ENCODE measurements at places on chromosomes 3 and 15.

- DNase-seq, result peak; percentile 83
Observed at GRCh38 chr3:157081626-157082210, 78.2 kb downstream of the CCNL1 start.

DNA sequence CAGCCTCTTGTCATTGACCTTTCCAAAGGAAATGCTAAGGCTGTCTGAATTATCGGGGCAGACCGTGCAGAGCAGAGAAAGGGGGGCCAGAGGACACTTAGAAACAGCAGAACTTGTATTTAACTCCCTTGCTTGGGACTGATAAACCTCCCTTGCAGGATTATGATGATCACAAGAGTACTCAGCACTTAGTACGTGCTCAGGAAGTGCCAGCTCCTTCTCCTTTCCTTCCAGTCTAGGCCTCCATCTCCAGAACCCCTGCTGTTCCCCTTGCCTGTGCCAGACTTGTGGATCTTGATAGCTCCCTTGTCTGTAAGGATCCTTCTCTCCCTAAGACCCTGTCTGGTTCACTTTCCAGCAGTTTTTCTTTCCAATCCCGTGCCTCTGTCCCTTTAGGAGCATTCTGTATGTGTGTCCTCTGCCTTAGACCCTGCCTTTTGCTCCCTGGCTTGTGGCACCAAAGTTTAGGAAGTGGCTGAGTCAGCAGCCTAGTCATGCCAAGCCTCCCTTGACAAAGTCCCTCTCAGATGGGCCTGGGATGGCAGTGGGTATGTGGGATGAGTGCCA, 747 bp downstream of the SORD start:
- peak; percentile 9 for DNase-seq

DNA sequence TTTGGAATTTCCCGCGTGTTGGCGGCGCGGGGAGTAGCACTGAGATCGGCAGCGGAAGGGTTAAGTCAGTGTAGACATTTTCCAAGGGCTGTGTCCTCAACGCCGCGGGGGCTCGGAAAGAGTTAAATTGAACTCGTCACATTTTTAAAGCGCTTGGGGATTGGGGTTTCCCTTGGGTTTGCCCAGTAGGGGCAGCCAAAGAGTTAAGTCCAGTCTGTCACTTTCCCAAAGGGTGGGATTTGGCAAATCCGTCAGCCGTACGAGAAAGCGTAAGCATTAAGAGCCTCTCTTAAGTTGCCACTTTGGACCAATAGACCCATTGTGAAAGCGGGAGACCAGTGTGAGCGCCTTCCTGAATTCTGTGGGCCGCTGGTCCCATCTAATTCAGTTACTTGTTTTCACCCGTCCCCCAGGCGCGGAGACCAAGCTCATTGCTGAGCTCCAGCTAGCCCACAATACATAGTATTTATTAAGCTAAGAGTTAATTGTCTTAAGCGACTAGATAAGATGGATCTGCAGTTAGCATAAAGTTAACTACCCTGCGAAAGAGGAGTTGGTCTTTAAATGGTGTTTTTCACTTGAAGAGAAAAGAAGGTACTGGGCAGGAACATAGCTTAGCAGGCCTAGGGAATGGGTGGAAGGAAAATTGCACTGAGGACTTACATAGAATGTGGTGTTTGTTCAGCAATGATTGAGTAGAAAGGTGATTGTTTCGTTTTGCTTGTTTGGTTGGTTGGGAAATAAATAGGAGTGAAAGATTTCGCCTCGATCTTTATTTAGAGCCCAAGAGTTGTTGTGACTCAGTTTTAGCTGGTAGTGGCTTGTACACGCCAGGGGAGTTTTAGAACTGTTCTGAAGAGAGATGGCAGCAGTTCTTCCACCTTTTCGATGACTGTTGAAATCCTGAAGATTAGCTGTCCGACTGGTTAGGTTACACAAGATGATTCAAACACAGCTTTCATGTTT, 932 bp downstream of the ARL8B start:
- peak; percentile 21 for DNase-seq

- no peak for DNase-seq
Observed at GRCh38 chr3:48023377-48023776, 7.2 kb upstream of the MAP4 start.

DNA sequence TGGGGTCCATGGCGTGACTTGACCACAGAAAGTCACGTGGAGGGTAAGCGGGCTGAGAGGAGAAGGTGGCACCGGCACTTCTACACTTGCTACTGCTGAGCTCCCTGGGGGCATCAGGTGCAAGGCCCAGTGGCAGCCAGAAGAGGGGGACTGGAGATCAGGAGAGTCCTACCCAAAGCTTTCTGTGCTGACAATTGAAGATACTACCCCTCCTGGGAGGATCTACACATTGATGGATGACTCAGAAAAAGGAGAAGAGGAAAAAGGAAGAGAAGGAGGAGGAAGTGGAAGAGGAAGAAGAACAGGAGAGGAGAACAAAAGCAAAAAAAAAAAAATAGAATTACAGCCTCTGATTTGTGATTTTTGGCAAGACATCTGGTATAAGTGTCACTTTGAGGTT, 41.2 kb downstream of the MYO5C start:
- DNase-seq, result no peak

Measured in DND-41 (cell line).